ENCODE measurements at places on chromosomes 12 and 14.

GRCh38 chr12:49987625-49988303 lies 15.0 kb downstream of the AQP6 start:
- DNase-seq = peak; percentile 96

DNA sequence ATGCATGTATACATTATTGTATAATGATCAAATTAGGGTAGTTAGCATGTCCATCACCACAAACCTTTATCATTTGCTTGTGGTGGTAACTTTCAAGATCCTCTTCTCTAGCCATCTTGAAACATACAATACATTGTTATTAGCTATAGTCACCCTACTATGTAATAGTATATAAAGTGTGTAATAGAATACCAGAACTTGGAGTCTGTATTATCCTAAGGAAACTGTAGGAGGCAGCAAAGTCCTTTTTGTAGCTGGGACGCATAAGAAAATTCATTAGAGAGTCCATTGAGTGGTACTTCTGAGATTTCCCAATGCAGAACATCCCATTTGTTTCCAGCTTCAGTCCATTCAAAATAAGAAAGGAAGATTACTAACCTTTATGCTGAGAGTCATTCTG lies 325.9 kb upstream of the LRFN5 start:
- peak; percentile 24 for DNase-seq

DNA sequence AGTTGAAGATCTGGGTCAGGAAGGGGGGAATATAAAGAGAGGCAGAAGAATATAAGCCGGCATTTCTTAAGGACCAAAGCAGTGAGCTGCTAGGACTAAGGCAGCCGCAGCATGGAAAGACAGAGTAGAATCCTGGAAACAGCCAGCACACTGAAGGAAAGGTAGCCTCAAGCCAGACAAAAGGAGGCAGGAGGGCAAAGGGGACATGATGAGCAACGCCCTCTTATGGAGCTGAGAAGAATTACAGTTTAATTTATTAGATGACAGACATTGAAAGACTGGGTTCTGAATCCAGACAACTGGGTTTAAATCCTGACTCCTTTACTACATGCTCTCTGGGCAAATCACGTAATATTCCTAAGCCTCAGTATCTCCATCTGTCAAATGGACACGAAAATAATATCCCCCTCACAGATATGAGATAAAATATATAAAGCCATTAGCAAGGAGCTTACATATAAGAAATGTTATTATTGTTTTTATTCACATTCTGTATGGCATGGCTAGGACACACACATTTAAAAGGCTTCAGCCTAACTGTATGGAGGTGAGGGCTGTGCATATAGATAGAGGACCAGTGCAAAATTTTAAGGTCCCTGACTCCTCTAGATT lies 8.1 kb upstream of the PCED1B start:
- peak; percentile 2 for DNase-seq

DNA sequence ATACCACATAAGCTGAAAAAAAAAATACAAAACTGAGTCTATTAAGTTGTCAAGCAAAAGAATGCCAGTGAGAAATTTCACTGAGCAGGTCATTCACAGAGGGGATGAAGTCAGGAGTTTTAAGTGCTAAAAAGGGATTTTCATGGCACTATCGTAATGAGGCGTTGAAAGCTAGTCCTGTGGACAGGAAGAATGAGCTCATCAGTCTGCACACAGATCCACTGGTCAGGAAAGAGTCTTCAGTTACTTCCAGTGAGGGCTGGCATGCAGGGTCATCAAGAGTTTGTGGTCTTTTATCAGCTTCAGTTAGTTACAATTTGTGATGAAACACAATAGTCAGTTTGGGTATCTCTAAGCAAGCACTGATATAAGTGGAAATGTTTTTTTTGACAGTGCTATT lies 88.1 kb upstream of the WSCD2 start:
- DNase-seq = no peak

DNA sequence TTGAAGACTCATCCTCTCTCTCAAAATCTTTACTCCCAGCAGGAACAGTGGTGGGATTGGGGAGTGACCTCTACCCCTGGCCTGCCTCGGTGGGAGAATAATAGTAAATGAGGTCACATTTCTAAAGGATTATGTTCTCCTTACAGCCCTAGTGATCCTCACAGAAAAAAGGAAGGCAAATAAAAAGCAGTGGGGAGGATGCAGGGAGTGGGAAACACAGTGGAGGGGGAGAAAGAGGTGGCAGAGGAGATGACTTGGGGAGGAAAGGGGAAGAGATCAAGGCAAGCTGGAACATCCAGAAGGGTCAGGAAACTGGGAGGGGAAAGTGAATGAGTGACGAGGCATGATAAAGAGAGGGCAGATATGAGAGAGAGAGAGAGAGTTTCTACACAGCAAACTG lies 8.3 kb upstream of the SYNDIG1L start:
- no peak for DNase-seq

DNA sequence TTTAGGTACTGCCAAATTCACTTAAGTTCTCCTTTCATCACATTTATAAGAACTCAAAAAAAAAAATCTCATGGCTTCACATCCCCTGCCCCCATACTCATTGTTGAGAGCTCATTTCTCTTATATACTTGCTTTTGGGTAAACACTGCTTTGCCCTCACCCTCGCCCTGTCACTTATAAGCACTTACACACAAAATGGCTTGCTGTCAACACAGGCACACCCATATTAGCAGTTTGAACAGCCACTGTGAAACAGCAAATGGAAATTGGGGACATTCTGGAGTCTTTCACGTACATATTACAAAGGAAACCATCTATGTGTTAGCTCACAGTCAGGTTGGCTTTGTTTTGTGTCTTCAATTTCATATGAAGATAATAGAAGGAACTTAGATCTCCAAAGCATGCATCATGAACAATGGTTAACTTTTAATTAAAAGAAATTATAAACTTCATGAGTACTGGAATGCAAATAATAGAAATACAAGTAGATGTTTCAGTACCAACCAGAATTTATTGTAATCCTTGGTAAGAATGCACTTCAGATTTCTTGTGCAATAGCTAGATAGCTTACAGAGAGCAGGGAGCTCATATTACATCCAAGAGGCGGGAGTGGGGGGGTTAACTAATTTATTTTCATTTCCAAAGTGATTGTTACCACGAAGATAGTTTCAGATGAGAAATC lies 272.2 kb downstream of the ALG10B start:
- no peak for DNase-seq

GRCh38 chr12:132288516-132289215 lies 40.7 kb downstream of the GALNT9 start:
- no peak for DNase-seq

- no peak for DNase-seq
These were observed 931.2 kb downstream of the AACS start for GRCh38 chr12:125996443-125996842.

GRCh38 chr14:61379639-61380184 lies 58.3 kb downstream of the PRKCH start:
- DNase-seq = no peak

DNA sequence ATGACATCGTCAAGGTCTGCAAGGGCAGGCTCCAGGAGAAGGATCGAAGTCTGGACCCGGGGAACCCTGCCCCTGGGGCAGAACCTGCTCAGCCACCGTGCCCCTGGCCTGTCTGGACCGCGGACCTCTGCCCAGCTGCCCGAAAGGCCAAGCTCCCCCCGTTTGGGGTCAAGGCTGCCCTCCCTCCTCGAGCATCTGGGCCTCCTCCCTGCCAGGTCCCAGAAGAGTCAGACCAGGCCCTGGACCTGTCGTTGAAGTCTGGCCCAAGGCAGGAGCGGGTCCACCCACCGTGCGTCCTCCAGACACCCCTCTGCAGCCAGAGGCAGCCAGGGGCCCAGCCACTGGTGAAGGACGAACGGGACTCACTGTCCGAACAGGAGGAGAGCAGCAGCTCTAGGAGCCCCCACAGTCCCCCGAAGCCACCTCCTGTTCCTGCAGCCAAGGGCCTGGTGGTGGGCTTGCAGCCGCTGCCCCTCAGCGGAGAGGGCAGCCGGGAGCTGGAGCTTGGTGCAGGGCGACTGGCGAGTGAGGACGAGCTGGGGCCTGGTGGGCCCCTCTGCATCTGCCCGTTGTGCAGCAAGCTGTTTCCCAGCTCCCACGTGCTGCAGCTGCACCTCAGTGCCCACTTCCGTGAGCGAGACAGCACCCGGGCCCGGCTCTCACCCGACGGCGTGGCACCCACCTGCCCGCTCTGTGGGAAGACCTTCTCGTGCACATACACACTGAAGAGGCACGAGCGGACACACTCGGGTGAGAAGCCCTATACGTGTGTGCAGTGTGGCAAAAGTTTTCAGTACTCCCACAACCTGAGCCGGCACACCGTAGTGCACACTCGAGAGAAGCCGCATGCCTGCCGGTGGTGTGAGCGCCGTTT lies 856 bp downstream of the ZBTB42 start:
- no peak for DNase-seq

DNA sequence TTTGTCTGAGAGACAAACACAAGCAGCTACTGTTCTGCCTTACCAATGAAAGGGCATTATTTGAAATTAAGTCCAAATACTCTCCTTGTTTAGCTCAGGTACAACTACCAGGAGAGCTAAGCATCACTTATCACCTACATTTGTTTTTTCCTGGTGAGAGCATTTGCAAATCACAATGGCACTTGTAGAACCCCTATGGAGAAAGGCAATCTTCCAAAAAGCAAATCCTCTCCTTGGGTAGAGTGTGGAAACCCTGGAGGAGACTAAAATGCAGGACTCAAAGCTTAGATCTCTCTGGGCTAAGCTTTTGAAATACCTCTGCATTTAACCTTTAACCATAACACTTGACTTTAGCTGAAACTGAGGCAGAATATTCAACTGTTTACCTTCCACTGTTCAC lies 20.8 kb downstream of the GTSF1 start:
- no peak for DNase-seq

DNA sequence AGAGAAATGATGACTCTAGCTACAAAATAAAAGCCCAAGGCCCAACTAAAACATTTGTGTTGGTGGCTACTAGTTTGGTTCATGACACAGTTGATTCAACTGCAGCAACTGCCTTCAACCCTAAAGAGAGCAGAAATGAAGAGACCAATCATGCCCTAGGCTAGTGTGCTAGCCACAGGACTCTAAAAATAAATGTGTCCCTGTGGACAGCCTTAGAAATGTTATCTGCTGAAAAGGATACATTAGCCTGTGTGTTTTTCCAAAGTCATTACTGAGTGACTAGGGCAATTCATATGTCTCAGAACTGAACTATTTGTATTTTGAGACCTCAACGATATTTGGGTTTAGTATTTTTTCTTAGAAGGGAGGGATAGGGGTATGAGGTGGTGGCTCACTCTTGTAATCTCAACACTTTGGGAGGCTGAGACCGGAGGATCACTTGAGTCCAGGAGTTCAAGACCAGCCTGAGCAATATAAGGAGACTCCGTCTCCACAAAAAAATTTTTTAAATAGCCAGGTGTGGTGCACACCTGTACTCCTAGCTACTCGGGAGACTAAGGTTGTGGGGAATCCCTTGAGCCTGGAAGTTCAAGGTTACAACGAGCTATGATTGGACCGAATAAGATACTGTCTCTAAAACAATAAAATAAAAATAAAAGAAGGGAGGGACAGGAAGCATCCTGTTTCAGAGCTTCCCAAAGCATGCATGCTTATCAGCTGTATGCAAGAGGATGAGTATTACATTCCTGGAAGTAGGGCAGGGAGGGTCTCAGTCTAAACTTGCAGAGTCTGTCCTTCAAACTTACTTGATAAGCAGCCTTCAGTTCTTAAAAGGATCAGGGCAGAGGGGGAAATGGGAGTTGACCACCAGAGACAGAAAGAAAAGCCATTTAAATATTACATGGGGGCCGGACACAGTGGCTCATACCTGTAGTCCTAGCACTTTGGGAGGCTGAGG lies 29.6 kb upstream of the NAP1L1 start:
- no peak for DNase-seq

- DNase-seq = no peak
These were observed 11.3 kb upstream of the EDDM3A start for GRCh38 chr14:20734430-20734806.

DNA sequence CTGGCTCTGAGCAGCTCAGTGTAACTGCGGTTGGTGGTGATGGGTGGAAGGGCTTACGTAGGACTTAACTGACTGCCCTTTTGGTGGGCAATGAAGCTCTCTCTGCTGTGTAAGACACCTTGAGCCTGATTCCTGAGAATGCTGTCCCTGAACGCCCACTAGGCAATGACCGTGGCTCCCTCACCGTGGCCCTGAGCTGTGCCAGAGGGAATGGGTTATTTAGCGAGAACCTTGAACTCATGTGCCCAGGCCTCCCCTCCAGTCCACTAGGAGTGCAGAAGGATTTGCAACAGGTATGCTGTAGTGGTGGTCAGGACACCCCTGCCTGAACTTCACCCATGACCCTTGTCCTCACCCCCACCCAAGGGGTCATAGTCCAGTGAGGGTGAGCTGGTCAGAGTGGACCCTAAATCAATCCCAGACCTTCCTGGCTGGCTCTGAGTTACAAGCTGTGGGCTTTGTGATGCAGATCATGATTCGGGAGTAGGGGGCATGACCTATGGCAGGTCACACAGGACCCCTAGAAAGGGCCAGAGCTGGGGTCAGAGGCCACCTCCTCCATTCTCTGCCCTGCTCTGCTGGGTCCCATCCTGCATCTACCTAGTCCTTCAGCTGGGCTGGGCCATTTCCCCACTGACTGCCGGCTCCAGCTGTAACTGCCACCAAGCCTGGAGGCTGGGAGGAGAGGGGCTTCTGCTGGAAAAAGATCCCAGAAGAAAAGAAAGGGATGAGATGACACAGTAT lies 14.5 kb upstream of the ANKRD33 start:
- no peak for DNase-seq
